ENCODE measurements at places on chromosomes 5 and 9.

DNA sequence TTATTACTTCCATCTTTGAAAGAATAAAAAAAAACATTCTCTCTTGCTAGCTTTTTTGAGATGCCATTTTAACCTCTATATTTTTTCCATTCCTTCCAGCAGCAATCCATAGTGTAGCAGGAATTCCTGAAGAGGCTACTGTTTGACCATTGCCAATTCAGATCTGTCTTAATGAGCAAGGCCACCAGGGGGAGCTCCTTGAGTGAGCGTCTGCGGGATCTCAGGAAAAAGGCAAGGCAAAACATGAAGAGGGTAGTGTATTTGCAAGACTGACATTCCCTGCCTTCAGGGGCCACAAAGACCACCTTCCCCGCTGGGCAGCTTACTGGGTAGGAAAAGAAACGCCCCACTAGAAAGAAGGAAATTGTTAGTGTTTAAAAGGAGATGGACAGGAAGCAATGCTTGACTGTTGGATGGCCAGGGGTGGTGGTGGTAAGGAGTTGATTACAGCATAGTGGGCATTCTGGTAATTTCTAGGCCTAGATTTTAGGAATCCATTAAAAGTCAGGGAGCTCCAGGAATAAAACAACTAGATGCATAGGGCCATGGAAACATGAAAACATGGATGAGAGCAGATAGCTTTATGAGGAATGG, 206.6 kb upstream of the HAPLN1 start:
- DNase-seq = no peak

DNA sequence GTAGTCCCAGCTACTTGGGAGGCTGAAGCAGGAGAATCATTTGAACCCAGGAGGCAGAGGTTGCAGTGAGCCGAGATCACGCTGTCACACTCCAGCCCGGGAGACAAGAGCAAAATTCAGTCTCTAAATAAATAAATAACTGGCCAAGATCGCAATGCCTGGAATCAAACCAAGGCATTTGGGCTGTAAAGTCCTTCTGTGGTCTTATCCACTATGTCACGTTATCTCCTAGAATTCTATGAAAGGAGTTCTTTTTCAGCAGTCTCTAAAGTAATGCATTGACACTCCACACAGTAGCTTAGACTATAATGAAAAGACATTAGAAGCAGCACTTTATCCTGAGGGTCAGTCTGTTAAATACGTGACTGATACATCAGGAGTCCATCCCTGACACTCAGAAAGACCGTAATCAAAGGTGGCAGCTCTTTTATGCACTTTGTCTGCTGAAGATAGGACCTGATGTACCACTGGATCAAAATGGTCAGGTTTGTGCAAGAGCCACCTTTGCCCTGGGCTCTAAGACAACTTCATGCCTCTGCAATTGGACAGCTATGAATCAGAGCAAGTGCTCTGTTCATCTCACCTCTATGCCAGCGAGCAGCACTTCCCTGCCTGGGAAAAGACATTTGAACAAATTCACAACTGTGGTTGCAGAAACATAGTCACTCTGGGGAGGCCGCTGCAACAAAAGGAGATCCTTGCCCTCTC, 31.7 kb upstream of the GNA14 start:
- DNase-seq = no peak

DNA sequence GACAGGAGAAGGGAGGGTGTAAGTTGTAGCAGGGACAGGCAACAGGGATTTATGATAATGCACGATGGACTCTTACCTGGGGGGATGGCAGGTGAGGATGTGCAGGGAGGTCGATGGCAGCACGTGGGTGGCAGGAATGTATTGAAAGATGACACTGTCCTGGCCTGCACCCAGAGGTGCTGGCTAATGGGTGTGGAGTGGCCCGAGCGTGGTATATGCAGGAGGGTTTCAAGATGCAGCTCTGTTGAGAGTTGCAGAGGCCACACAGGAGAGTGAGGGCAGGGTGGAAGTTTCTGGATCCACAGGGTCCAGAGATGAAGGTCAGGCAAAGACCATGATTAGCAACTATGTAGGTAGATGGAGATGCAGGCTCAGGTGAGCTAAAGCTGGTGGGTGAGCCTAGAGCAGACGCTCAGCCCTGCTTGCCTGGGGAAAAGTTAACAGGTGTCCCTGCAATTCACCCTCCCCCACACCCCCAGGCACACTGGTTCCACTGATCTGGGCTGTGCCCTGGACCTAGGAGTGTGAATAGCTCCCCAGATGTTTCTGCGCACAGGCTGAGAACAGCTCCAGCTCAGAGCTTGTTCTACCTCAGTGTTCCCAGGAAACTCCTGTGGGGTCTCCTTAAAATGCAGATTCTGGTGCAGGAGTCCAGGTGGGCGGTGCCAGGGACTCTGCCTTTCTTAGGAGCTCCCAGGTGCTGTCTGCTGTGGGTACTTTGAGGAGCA, 21.5 kb upstream of the S1PR3 start:
- no peak for DNase-seq

DNA sequence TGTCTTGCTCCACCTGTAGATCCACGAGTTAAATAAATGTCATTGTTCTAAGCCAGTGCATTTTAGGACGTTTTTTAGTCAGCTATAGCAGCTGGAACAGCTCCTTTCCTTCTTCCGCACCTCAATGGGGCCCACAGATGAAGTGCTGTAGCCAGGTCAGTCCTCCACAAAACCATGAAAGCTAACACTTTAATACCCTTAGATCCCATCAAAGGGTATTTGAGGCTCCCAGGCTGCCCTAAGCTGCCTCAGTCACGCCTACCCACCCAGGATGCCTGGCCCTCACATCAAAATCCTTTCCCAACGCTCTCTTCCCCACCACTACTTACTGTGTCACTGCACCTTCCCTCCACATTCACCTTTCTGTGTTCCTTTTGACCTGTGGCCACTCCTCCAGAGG, 44.1 kb upstream of the ACO1 start:
- DNase-seq = no peak

GRCh38 chr5:142079306-142079721, 29.3 kb upstream of the NDFIP1 start:
- no peak for DNase-seq

DNA sequence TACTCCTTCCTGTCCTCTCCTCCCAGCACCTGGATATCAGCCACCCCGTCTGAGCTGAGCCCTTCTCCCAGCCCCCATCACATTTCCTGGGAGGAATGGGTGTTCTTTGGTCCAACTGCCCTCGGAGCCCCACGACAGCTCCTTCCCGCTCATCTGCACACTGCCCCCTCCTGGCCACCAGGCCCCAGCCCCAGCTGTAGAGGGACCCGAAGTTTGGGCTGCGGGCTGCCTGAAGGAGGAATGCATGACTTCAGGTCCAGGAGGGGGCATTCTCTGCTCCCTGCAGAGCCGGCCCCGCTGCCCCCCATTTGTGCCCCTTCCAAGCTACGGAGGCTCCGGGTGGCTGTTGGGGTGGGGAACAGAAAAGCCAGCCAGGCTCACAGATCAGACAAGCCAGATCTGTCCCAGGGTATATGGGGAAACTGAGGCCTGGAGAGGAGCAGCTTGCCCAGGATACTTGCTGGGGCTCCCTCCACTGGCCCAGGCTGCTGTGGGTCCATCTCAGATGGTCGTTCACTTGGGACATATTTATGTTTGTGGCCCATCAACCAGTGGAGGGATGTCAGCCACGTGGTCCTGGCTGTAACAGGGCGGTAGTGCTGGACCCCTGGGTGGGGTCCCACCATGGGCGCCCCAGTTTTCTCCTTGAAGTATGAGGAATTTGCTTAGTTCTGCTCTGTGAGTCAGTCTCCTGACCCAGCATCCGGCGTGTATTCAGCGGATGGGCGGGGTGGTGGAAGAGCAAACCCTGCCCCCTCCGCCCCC, 33.1 kb downstream of the DAB2IP start:
- DNase-seq = no peak

- no peak for DNase-seq
Observed at GRCh38 chr5:91074615-91075014, 308.5 kb downstream of the ARRDC3 start.

DNA sequence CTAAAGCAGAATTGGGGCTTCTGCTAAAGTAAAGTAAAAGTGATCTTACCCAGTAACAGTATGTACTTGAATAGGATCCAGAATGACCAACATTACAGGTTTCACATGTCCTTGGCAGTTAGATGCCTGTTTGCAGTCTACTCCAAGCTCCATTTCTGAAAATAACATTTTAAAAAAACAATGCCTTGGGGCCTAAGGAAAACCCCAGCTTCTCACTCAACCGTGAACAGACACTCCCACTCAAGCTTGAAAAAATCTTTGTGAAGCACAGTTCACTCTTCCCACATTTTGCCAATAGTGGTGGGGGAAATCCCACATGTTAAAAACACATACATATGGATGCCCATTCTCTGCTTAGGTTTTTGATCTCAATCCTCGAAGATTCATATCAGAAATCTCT, 304.1 kb downstream of the ARRDC3 start:
- DNase-seq = no peak

GRCh38 chr9:86838519-86839497, 108.5 kb downstream of the GAS1 start:
- DNase-seq = no peak

- DNase-seq = no peak
Observed at GRCh38 chr9:127027694-127028093, 94.7 kb downstream of the ANGPTL2 start.

DNA sequence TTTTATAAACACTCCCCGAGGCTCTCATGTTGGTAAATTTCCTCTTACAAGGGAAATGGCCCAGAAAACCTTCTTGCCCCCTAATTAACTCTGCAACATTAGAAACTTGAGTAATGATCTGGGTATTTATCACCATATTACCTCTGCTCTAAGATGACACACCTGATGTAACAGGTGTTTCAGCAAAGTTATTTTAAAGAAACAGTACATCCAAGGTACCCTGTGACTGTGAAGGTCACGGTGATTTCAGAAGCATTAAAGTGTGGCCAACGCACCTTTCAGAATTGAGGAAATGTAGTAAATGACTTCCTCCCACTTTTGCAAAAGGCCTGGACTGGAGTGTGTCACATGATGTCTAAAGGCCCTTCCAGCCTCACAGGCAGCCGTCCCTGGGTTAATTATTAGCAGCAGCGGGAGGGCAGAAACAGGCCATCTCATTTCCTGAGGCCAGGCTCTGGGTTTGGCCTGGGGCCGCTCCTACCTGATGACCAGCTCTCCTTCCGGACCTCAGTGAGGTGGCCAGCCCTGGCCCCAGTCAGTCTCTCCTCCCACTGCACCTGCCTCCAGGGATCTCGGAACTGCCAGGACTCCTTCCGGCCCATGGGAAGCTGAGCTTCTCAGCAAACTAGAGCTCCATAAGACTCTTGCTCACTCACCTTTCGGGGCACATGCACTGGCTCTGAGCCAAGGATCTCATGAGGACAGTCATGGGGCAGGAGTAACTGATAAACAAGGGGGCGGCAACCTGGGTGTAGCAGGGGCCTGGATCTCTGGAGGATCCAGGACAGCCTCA, 20.7 kb downstream of the PTPN3 start:
- no peak for DNase-seq

- DNase-seq = no peak
Observed at GRCh38 chr5:4758550-4758949, 381.6 kb upstream of the ADAMTS16 start.

- DNase-seq = no peak
Observed at GRCh38 chr9:5428172-5428571, 9.6 kb downstream of the PLGRKT start.

GRCh38 chr9:133163504-133164172, at the start of gene GBGT1:
GBGT1 (minus strand) TSS chr9:133163914; CDS start chr9:133162412, 1,502 bp downstream.
- DNase-seq = no peak

DNA sequence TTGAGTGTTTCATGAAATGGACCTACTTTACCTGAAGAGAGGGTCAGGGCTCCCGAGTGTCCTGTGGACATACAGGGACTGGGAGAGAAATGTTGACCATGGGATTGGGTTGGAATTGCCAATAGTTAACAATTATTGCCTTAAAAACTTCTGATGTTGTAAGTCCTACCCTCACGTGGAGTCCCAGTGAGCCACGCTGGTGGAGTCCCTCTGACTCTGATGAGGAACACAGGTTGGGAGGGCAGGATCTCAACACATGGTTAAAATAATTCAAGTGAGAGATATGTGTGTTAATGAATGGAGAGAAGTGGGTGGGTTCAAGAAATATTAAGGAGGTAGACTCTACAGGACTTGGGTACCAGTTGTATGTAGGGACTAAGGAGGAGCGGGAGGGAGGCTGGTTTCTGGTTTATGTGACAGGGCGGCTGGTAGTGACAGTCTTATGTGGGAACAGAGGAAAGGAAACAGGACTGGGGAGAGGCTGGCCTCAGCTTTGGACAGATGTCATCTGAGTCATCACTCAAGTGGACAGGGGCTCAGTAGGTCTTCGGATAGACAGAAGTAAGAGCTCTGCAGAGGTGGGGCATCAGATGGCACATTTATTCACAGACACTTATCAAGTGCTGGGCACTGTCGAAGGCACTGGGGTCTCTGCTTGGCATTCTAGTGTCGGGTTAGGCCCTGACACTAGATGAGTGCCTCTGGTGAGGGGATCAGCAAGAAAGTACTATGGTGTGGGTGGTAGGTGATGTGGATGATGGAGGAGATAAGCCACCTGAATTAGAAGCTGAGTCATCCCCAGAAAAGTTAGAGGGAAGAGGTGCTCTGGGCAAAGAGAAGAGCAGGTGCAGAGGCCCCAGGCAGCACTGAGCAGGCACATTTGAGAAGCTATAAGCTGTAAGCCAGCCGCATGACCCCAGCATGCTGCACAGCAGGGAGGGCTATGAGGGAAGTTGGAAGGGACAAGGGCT, 27.2 kb downstream of the MAML1 start:
- no peak for DNase-seq

DNA sequence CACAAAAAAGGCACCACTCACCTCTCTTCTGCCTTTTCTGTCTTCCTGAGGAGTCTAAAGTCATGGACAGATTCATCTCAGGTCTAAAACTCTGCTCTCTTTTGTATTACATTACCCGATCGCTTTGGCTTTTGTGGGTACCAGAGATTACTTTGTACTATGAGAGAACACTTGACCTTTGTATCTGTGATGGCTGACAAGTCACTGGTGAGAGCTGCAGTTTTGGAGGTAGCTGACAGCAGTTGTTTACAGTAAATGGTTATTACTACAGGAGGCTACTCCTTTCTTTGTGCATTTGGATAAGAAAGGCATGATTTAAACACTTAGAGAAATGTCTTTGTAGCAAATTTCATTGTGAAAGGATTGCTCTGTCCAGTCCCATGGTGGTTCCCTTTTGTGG, 307.3 kb downstream of the FBXL17 start:
- DNase-seq = no peak

- no peak for DNase-seq
Observed at GRCh38 chr5:53180991-53181390, 71.4 kb upstream of the MOCS2 start.

GRCh38 chr5:135592312-135593045, 13.7 kb upstream of the CXCL14 start:
- DNase-seq = no peak

- no peak for DNase-seq
Observed at GRCh38 chr9:89426384-89426961, 71.4 kb downstream of the SEMA4D start.

- no peak for DNase-seq
Observed at GRCh38 chr9:90825586-90825985, 24.0 kb downstream of the SYK start.

DNA sequence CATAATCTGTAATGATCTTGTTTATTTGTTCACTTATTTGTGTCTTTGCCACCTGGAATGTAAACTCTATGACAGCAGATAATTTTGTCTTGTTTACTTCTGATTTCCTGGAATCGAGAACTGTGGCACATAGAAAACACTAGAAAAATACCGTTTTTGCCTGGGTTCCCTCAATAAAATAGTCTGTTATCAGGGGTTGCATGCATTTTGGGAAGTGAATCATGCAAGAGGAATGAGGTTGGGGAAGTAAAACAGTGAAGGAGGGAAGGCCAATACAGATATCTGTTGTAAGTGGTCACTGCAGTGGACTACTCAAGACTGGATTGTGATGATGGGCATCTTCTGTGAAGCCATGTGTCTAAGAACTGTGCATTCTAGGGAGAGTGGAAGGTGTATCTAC, 45.2 kb upstream of the IL6ST start:
- DNase-seq = no peak

- DNase-seq = no peak
Observed at GRCh38 chr9:2849941-2850340, 6.0 kb upstream of the PUM3 start.

Measured in cortex of kidney (tissue), 1 donor.